ENCODE measurements at places on chromosomes 3 and 15.

GRCh38 chr3:190862209-190863118 lies at the start of gene GMNC:
TSS of gene GMNC (minus strand) at chr3:190862694. CDS start at chr3:190862615, 79 bp downstream.
- no peak for DNase-seq

DNA sequence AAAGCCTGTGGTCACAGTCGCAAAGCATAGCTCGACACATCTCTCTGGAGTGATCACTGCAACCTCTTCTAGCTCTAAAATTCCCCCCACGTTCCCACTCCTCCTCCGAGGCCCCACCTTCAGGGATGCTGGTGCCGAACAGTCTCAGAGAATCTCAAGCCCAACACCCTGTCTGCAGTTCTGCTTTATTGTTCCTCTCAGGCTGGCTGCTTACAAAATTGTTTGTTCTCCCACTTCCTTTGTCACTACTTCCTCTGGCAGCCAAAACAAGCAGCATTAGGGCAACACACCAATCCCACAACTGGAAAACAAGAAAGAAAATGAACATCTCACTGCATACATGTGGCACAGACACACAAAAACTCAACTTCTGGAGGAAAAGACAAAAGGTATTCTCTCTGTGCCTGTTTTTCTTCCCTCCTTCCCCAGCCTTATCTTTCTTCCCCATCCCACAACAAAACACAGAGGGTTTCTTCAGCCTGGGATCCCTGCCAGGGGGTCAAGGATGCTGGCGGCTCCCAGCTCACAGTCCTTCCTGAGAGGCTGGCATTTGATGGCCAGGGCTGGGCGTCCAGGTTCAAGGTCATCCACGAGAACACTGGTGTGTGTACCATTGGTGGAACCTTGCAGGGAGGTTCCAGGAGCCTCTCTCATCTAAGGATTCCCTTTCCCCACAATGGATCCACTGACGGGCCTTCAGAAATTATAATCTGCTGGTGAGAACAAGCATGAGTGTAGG lies 108.4 kb downstream of the TMCO5A start:
- DNase-seq: no peak

- DNase-seq: no peak
Measured at GRCh38 chr3:53303957-53304356, 43.4 kb downstream of the DCP1A start.

DNA sequence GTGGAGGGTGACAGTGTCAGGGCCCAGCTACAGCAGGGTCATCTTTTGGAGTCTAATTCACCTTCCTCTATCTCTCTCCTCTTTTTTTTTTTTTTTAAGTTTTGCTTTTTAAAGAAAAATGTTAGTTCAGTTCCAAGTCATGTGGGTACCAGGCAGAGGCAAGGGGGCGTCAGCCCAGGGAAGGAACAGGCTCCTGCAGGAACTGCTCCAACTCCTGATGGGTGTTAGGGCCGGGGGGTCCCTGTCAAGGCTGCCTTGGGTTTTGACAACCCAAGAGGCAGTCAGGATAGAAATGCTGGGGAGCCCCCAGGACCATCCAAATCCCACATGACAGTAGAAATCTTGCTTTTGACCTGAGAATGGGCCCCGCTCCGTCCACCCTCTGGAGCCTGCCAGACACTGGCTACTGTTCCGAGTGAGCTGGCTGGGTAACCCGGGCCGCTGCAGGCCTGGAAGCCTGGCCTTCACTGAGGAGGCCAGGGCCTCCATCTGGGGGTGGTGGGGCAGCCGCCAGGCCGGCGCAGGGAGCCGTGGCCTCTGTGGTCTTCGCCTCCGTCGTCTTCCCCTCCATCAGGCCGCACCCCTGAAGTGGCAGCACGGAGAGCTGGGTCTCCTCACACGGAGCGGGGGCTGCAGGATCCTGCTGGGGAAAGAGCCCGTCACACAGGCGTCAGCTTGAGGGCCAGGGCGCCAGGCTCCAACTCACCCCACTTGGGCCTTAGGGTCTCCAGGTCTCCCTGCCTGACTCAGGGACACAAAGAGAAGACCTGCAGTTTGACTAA lies 24.2 kb downstream of the RNU5B-1 start:
- DNase-seq: no peak

DNA sequence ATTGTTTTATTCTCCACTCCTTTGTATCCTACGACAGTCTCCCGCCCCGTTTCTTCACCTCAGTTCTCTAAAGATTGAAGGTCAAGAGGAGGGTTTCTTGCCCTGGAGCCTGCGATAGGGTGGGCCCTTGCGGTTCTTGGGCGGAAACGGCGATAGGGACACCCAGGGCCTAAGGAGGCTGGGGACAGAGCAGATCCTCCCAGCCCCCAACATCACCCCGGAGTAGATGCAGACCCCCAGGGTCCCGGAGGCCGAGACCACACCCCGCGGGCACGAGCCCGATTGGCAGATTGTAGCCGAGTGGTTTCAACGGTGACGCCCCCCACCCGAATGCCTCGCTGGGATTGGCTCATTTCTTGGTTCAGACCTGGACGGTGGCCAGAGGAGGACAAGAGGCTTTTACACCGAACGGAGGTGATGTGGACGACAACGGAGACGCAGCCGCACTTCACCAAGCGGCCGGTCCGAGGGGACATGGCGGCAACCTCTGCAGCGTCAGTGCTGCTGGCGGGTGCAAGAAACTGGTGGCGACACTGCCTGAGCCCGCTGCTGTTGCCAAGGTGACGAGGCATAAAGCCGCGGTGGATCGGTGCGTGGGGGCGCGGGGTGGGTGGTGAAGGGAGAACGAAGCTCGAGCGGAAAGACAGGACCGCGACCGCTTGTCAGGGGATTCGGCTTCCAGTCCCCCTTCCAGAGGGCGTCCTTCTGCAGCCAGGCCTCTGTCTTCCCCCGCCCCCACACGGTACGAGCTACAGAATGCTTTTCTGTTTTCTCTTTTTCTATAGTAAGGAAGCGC lies 19.0 kb upstream of the MCF2L2 start:
- DNase-seq: peak; percentile 91

DNA sequence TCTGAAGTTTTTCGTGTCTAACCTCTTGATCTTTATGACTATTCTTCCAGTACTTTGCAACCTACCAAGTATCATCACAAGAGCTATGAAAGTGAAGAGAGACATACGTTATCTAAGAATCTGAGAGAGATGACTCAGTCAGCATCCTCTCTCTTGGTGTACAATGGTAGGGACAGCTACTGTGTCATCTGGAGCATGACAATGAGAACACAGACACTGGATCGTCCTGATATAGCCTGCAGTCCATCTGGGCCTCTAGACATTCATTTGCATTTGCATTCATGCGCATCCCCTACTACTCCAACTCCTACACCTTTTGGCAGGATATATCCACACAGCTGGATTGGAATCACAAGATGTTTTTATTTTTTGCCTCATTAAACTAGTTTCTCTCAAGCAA lies 115.2 kb downstream of the PEX5L start:
- DNase-seq: no peak

GRCh38 chr3:43206632-43207031 lies 79.7 kb upstream of the SNRK start:
- DNase-seq: no peak

DNA sequence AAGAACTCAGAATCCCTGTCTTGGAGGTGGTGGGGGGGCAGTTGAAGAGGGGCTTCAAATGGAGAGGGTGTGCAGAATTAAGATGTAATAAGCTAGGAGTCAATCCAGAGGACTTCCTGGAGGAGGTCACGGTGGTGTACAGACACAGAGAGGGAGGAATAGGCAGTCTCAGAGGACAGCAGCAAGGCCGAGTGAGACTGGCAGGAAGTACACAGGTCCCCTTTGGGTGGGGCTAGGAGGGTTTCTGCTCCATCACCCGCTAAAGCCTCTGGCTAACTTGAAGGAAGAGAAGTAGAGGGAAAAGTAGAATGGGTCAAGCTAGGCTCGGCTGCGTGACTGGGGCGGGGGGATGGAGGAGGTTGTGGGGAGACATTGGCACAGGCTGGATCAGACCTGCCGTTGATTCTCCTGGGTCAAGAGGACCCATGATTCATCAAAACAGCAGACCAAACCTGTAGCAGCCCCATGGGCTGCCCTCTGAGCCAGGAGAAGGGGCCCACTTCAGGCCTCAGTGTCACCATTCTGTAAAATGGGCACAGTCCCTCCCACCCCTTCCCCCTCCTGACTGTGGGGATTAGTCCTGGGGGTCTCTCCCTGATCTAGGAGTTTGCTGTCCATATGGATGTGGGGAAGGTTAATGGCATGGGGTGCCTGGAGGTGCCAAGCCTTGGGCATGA lies 16.9 kb downstream of the CSPG4 start:
- no peak for DNase-seq

DNA sequence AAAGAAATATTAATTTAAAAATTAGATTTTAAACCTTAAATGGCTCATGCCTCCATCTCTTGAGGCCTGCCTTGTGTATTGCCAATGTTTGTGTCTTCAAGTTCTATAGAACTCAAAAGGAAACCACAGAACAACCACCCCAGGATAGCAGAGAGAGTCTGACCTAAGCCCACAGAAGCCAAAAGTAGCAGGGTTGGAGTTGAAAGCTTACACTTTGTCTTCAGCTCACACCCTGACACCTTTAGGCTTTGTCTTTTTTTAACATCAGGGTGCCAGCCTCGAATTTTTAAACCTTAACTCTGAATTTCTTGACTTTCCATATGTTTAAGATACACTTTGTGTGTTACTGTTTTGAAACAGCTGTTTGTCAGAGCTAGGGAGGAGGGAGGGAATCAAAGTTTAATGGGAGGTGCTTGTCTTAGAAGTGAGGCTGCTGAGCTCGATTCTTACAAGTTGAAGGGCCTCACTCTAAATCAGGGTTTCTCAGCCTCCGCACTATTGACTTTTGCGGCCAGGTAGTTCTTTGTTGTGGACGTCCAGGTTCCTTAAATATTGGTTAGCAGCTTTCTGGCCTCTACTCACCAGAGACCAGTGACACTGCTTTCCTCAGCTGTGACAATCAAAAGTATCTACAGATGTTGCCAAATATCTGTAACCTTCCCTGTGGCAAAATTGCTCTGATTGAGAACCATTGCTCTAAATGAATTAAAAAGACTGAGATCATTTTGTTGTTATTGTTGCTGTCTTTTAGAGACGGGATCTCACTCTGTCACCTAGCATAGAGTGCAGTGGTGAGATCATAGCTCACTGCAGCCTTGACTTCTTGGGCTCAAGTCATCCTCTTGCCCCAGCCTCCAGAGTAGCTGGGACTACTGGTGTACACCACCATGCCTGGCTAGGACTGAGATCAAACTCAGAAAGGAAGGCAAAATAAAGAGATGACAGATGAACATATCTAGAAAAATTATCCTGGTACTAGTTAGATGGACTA lies 139.2 kb upstream of the EOMES start:
- DNase-seq: no peak

DNA sequence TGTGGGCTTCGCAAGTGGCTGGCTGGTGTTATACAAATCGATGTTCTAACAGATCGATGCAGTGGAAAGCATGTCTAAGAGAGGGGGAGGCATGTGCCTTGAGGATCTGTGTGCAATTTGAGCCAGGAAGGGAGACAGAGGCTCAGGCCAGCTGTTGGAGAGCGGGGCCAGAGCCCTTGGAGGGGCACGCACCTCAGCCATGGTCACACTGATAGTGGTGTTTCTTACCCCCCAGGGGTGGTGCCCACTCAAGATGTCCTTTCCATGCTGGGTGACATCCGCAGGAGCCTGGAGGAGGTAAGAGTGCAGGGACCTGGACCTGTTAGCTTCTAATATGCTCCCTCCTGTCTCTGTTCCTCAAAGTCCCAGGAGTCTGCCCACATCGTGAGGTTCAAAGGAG lies 3.8 kb upstream of the ABTB1 start:
- no peak for DNase-seq

GRCh38 chr3:16866571-16866970 lies 18.2 kb upstream of the PLCL2 start:
- no peak for DNase-seq

- no peak for DNase-seq
Measured at GRCh38 chr15:27871078-27871901, 227.8 kb downstream of the OCA2 start.

DNA sequence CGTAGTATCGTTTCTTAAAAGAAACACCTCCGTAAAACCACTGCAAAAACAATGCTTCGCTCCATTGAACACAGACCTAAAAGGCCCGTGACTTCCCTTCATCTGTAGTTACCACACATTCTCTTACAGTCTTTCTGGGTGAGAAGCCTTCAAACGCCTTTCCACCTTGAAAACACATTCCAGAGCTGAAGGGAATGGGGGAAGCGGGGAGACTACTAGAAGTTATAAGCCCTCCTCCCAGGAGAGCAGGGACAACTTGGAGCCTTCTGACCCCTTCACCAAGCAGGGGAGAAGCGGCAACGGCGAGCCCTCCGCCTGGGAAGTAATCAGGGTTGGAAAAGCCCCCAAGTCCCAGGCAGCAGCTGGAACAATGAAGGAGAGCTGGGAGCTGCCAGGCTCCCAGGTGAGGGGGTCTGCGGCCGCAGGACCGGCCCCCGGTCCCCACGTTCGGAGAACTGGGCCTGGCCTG lies 461 bp downstream of the SECISBP2L start:
- DNase-seq: no peak

DNA sequence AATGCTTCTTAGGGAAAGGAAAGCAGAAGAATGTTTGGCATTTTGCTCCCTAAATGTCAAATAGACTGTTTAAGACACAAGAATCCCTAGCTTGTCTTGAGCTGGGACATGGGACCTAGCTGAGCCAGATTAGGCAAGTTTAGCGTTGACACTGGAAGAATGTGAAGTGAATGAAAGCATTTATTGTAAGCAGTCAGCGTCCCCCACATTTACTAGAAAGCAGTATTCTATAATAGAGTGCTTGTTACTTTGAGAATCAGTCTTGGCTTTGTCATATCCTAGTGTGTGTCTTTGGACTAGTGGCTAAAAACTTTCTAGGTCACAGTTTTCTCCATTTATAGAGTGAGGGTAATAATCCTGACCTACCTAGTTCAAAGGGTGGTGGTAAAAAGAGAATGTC lies 161.6 kb downstream of the ADAMTSL3 start:
- no peak for DNase-seq

- no peak for DNase-seq
Measured at GRCh38 chr3:55859305-55859704, 372.2 kb upstream of the WNT5A start.

GRCh38 chr15:77335298-77335697 lies 84.6 kb downstream of the PEAK1 start:
- peak; percentile 20 for DNase-seq

GRCh38 chr15:90873998-90874605 lies 5.7 kb downstream of the FURIN start:
- DNase-seq: peak; percentile 19

GRCh38 chr15:49309889-49310288 lies 113.2 kb upstream of the FGF7 start:
- DNase-seq: no peak

GRCh38 chr15:74783072-74783807 lies 1.4 kb downstream of the CSK start:
- no peak for DNase-seq

- peak; percentile 29 for DNase-seq
Measured at GRCh38 chr15:60854858-60855564, 374.1 kb downstream of the RORA start.
